ENCODE measurements at places on chromosomes 13 and 19. TPM values are rescaled to one million over a fixed set of nuclear protein-coding genes. Genes with fewer than 3 reads are reported as not detected.

- no peak overlapping the region for H3K4me3 ChIP-seq
- H3K4me1 ChIP-seq, result no peaks in the 10 kb centered on the region
- H3K36me3 ChIP-seq, result no peaks in the 10 kb centered on the region
- H3K27me3 ChIP-seq, result no peaks in the 10 kb centered on the region
Measured at GRCh38 chr13:103031332-103031873, 34.8 kb downstream of the SLC10A2 start.

DNA sequence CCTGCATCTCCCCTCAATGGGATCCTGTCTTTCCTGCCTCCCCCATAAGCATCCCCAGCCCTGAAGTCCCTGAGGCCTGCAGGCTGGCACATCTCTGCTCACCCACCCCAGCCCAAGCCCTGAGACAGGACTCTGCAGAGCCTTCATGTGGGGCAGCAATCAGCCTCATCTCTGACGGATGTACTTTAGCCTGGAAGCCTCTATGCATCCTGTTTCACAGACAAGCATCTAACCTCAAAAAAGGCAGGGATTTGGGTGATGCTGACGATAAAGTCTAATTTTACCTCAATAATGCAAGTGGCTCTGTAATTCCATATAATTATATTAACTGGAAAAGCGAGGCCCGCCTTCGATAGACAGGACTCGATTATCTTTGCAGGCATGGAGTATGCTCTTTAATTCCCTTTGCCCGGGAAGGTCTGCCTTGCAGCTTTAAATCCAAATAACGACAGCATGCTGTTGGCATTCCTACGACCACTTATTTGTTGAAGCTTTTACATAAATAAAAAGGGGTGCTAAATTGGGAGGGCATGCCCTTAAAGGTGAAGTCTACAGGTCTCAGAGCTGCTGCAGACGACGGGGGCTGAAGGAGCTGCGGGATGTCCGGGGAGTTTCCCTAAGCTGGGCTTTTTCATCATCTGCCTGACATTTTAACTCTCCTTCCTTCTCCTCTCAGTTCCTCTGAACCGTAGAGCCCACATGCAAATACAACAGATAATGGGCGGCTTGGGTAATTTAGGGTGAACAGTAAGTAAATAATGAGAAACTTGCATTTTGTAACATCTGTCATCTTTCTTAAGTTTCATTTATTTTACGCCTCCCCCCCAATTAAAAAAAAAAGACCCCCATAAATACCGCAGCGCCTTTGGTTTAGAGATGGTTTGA lies 211.5 kb downstream of the URI1 start:
- H3K27ac ChIP-seq, result no peak overlapping the region
- H3K4me3 ChIP-seq, result no peak overlapping the region
- DNase-seq, result no peak
- no peaks in the 10 kb centered on the region for H3K27me3 ChIP-seq
- no peaks in the 10 kb centered on the region for H3K36me3 ChIP-seq
- no peaks in the 10 kb centered on the region for H3K4me1 ChIP-seq

GRCh38 chr19:51689751-51690453 lies 3.2 kb upstream of the SPACA6 start:
- H3K4me3 ChIP-seq, result peak overlapping the region; percentile 76
- DNase-seq, result peak; percentile 82
- peak overlapping the region; percentile 79 for H3K27ac ChIP-seq
- no peaks in the 10 kb centered on the region for H3K36me3 ChIP-seq
- no peaks in the 10 kb centered on the region for H3K27me3 ChIP-seq
- H3K4me1 ChIP-seq, result peaks cover 23% of the 10 kb centered on the region

ZNF835 gene
- 1.7 TPM for total RNA-seq
